ENCODE measurements at places on chromosomes 6 and 20.

DNA sequence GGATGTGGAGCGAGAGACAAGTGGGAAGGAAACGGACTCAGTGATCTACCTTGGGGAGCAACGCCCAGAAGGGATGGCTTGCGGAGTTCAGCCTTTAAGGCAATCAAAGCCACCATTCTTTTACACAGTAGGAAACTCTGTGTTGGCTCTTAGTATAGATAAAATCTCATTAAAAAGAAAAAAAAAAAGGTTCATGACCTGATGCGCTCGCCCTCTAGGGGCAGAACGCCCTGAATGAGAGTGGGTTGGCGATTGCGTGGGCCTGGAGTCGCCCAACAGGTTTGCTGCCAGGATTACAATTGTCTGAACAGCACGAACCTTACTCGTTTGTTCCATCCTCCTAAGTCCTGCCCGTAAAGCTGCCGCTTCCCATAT, 1.2 kb downstream of the TPD52L1 start:
- no peak for DNase-seq

- no peak for DNase-seq
Measured at GRCh38 chr20:11970243-11970836, 52.6 kb downstream of the BTBD3 start.

- no peak for DNase-seq
Measured at GRCh38 chr20:57024849-57025248, 241.6 kb downstream of the BMP7 start.

GRCh38 chr20:16801919-16802651, 53.9 kb downstream of the OTOR start:
- no peak for DNase-seq

DNA sequence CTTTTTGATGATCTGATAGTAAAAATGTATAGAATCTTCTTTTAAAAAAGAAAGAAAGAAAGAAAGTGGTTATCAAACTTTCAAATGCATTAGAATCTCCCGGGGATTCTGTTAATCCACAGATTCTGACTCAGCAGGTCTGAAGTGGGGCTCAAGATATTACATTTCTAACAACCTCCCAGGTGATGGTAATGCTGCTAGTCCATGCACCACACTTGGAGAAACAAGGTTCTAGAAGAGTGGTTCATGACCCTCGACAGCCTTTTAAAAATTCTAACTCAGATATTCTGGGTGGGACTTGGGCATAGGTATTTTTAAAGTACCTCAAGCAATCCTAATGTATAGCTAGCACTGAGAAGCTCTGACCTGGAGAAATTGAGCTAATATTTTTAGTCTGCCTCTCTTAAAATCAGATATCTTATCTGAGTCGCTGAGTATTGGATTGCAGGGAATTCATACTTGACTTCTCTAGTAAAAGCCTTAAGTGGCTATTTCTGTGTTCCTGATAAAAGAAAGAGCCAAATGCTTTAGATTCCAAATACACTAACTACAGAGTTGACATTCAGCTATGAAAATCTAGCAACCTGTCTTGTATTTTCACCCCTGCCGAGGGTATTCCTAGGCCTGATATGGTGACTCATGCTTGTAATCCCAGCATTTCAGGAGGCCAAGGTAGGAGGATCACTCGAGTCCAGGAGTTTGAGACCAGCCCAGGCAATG, 252.4 kb downstream of the PHACTR1 start:
- DNase-seq: no peak

DNA sequence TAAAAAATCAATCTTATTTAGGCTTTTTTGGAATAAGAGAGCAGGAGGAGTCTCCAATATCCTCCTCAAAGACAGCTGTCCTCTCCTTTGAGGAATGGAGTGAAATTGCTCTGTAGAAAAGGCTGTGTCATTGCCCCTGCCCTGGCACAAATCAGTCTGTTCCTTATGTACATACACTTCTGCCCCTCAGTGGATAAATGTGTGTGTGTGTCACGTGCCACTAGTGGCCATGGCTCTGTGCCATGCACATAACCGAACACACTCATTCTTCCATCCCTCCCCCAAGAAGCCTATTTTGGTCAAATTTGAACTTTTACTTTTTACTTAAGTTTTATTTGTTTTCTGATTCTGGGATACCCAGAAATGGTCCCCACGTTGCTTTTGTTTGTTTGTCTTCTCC, 49.2 kb downstream of the ANKS1A start:
- no peak for DNase-seq

DNA sequence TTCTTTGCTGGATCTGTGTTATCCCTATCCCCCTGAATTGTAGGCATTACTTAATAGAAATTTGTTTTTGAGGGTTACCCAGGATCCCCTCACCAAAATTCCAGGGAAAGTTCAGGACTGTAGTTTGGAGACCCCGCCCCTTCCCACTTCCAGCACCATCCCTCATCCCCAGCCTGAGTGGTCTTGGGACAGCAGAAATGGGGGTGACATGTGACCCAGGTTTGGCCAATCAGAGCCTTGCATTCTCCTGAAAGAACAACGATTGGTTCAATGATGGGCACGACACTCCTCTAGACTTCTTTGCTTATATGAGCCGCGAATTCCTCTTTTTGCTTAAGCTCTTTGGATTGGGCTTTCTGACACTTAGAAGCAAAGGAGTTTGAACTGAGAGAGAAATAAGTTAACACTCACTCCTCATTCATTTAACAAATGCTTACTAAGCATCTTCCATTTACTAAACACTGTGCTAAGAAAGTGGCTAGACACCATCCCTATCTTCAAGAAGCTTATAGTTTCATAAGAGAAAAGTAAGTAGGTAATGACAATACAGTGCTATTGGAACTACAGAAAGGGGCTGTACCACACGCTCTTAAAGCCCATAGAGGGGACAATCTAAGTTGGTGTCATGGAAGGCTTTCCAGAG, 24.9 kb upstream of the PAQR8 start:
- DNase-seq: no peak

DNA sequence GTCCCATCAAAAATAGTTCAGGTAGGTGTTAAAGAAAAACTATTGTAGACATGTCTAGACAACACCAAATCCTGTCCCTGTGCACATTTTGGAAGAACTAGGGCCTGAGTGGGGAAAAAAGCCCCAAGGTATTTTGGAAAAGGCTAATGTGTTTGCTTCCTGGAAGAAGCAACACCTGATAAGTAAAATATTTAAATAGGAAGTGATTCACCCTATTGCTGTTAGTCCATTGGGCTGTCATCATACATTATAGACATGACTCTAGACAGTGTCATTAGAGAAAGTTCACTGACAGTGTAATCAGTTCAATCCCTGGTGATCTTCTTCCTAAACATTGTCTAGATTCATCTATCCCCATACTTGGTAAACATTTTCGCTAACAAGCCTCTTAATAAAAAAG, 465.3 kb downstream of the CBLN4 start:
- DNase-seq: no peak

GRCh38 chr6:1792989-1793388, 183.3 kb downstream of the FOXC1 start:
- no peak for DNase-seq

- no peak for DNase-seq
Measured at GRCh38 chr20:37389241-37389747, 43.4 kb downstream of the SRC start.

- DNase-seq: no peak
Measured at GRCh38 chr6:14838133-14838583, 407.7 kb upstream of the JARID2 start.

- DNase-seq: no peak
Measured at GRCh38 chr6:7914311-7914710, 3.7 kb upstream of the TXNDC5 start.

DNA sequence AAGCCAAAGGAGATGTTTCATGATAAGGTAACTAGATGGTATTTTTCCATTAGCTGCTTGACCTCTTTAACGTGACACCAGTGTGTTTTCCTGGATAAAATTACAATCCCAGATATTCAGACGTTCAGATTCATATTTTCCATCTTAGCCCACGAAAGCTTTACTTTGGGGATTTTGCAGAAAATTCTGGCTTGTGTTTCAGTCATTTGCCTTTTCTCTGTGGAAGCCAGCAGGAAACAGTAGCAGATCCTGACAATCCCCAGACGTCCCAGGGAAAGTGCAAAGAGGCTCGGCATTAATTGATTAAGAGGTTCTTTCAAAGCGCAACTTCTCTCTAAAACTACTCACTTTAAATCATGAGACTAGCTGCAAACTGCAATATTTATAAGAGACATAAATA, 243.6 kb downstream of the UST start:
- DNase-seq: no peak

- DNase-seq: no peak
Measured at GRCh38 chr20:18019068-18019467, 38.6 kb downstream of the OVOL2 start.

DNA sequence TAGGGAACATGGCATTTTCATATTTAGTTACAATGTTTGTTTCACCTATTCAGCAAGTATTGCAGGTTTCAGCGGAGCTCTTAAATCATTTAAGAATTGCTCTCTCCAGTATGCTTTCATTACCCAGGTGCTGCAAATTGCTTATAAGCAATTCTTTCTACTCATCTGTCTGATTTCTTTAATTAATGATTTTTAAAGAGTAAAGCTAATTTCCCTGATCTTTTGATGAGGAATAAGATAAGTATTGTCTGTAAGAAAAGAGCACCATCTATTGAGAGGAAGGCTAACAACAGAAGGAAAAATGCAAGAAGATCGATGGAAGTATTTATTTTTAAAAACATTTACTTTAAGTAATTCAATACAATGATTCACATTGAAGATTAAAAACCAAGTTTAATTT, 2.0 kb downstream of the OPRM1 start:
- no peak for DNase-seq

DNA sequence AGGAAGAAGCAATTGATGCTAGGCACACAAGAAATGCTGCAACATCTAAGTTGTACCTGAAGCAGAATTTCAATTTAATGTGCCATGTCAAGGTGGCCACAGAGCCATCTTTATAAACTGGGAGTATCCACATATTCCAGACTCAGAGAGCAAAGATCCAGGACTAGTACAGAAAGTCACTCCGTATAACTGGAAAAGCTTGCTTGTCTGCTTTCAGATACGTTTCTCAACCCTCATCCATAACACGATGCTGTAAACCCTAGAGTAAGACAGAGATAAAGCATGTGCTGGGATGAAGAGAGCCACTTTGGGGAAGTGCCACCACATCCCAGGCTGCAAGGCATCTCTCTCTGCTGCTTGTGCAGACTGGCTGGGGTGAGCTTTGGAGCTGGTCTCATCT, 134.7 kb downstream of the PACRG start:
- no peak for DNase-seq

- DNase-seq: no peak
Measured at GRCh38 chr6:168225471-168225911, 94.1 kb downstream of the DACT2 start.

GRCh38 chr6:108873251-108873650, 25.0 kb downstream of the ARMC2 start:
- no peak for DNase-seq

DNA sequence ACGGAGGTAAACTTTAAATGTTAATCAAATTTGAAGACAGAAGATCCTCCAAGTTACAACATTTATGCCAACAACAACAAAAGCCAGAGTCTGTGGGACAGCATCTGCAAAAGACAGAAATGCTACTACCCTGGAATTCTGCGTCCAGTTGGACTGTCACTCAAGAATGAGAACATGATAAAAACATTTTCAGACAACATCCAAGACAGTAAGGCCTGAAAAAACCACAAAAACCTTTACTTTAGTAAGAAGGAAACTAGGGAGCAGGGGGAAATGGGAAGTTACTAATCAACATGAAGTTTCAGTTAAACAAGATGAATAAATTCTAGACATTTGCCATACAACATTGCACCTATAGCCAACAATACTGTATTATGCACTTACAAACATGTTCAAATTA, 77.6 kb downstream of the MLIP start:
- no peak for DNase-seq

GRCh38 chr20:325889-326644, 715 bp downstream of the SOX12 start:
- no peak for DNase-seq

DNA sequence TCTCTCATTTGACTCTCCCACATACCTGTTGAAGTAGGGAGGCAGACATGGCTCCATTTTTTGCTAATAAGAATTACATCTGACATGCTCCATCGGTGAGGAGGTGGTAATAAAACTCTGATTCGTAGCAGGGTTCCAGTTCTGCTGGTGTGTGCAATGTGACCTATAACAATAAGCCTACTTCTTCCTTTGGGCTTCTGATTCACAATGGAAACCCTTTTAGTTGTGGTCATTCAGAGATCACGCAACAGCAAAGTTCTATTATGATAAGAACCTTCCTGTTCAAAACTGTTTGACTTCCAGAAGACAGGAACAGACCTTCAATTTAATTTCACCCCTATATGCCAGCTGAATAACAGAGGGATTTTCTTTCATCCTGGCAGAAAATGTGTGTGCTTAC, 31.4 kb upstream of the GSTA4 start:
- DNase-seq: no peak

DNA sequence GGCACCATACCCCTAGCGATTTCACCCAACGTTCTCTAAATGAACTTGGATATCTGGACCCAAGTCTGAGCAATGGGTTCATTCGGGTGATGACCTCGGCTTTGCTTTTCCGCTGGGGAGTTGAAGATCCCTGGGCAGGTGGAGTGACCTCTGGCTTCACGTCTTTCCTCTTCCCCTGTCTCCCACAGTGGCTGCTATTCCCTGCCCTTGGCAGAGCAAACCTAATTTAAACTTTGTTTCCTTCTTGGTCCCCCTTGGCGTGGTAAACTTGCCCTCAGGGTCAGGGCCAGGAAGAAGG, 7.8 kb upstream of the TFAP2A start:
- no peak for DNase-seq

- no peak for DNase-seq
Measured at GRCh38 chr6:28323813-28324424, 12.0 kb downstream of the ZSCAN31 start.

DNA sequence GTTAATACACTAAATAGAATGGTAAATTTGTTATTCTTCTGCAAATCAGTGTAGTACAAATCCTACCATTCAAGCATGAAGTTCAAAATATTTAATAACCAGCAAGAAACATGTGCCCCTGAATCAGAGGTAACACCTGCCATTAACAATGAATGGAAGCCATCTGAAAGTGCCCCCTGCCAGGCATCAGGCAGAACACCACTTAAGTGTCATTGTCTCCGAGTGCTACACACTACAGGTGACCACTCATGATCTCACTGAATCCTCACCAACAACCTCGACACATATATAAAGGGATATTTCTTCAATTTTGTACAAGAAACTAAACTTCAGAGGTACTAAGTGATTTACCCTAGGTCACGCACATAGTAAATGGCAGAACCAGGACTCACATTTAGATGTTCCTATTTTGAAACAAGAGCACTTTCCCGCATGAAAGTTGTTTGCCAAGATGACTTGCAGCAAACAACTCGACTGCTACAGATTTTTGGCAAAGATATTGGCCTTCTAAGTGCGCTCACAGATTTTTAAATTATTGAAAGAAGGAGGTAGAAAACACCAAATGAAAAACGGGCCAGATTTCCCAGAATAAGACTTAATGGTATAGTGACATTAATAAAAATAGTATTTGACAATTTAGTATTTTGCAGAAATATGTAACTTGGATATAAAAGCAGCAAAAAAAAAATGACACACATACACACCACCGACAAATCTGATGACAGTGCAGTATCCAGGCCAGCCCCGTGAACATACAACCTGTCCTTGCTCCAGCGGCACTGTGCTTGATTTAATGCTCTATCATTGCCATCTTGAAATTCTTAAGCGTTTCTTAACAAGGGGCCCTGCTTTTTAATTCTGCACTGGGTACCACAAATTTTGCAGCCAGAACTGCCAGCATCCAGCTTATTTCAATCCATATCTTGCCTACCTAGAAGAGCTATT, 274.5 kb downstream of the ALDH8A1 start:
- DNase-seq: peak; percentile 72
